ENCODE measurements at places on chromosomes 1 and 21.

DNA sequence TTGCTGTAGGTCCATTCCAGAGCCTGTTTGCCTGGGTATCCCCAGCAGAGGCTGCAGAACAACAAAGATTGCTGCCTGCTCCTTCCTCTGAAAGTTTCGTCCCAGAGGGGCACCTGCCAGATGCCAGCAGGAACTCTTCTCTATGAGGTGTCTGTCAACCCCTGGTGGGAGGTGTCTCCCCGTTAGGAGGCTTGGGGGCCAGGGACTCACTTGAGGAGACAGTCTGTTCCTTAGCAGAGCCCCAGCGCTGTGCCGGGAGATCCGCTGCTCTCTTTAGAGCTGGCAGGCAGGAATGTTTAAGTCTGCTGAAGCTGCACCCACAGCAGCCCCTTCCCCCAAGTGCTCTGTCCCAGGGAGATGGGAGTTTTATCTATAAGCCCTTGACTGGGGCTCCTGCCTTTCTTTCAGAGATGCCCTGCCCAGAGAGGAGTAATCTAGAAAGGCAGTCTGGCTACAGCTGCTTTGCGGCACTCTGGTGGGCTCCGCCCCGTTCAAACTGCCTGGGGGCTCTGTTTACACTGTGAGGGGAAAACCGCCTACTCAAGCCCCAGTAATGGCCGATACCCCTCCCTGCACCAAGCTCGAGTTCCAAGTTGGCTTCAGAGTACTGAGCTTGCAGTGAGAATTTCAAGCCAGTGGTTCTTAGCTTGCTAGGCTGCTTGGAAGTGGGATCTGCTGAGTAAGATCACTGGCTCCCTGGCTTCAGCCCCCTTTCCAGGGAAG is 8.7 kb upstream of the SLC25A24 start:
- no peak for DNase-seq

- DNase-seq: no peak
Observed at GRCh38 chr1:39892601-39893595, 8.8 kb downstream of the MYCL start.

- no peak for DNase-seq
Observed at GRCh38 chr21:33339135-33339534, 14.4 kb downstream of the IFNAR1 start.

- DNase-seq: no peak
Observed at GRCh38 chr1:110390692-110391245, at the start of gene SLC16A4. Gene SLC16A4, minus strand, starts transcription at chr1:110391026. Its CDS starts 1,703 bp downstream, at chr1:110389323.

GRCh38 chr1:167221126-167221737 is 546 bp downstream of the POU2F1 start:
- peak; percentile 46 for DNase-seq

DNA sequence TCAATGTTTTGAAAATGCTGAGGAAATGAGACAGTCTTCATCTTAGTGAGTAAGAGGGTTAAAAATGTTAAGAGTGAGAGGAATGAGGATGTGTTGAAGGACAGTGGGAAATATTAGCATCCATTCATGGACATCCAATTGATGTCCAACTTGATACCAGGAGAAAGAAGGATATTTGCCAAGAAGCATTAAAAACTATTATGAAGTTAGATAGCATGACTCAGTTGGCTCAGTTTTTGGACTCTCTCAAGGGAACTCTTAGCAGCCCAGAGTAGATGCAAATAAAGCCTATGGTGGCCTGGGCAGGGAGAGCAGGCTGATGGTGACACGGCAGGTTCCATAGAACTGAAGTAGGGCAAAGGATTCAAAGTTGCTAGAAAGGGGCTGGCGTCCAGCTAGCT is 171.0 kb downstream of the ZZZ3 start:
- no peak for DNase-seq

DNA sequence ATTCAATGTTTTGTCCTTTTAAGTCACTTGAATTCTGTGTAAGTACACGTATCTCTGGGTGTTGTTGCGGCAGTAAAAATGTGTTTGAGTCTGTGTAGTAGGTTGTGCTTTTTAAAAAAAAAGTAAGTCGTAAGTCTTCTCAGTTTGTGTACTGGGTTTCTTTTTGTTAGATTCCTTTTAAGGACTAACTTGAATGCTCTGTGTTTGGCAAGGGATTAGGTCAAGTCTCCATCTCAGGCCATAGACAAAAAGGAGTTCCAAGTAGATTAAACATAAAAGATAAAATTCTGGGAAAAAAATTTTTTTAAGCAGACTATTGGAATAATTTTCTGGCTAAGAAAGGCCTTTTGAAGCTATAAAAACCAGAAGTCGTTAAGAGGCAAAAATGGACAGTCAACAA is 113.1 kb downstream of the ATP5PO start:
- no peak for DNase-seq

- DNase-seq: no peak
Observed at GRCh38 chr1:8122160-8122476, 96.0 kb upstream of the ERRFI1 start.

DNA sequence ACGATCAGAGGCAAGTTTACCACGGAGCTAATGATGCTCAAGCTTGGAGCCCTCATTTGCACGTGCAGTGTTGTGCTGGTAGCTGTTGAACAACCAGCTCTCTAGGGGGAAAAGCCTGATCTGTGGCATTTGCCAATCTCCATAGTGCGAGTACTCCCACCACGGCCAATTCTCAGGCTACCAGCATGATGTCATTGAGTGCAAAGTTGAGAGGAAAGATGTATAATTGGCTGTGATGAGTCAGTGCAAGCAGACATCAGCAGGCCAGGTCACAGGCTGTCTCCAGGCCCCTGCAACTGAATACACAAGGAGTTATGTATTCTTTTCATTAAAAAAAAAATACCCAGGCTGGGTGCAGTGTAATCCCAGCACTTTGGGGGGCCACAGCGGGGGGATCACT is 233.1 kb upstream of the VAMP3 start:
- no peak for DNase-seq

DNA sequence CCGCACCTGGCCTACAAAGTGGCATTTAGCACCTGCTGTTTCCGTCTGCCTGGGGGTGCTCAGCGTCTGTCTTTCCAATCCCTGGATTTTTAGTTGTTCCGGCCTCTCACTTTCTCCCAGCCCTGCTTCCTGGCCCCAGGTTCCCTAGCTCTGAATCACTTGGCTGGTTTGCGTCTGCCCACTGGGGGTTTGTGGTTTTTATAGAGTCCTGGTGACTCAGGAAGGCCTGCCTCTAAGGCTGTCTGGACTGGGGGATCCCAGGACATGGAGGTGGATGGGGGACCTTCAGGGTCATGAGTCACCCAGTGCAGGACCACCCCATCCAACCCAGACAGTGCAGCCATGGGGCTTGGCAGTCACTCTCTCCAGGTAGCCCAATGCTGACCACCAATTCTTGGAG is 53.5 kb downstream of the MRPL37 start:
- DNase-seq: no peak

GRCh38 chr1:239977416-239977815 is 114.3 kb upstream of the FMN2 start:
- DNase-seq: no peak

DNA sequence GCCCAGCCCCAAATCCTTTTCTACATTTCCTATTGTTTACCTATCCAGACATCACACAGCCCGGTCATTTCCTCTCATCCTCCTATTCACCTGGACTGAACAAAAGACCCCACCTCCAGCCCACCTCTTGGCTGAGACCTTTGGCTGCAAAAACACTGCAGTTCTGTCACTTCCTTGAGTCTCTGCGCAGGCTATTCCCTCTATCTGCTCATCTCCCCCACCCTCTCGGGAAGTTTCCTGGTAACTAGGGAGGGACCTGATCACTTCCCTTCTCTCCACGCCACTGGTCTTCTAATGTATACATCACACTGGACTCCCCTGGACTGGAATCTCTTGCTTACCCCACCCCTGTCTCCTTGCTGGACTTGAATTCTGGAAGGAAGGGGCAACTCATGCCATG is 5.3 kb downstream of the HTR1D start:
- DNase-seq: no peak

DNA sequence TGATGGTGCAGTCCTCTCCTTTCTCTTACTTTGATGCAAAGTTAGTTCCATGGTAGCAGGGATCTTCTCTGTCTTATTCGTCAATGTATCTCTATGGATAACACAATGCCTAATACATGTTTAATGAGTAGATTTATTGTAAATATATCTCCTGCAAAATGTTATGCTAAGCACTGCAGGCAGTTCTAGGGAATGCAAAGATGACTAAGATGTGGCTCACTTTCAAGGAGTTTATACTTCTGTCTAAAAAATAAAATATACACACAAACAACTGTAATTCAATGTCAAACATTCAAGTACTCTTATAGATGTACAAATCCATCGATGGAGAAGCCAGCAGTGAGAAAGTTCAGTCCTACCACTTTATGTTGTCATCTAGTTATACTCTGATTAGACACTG is 194.3 kb downstream of the KCTD3 start:
- DNase-seq: no peak

- no peak for DNase-seq
Observed at GRCh38 chr1:71473331-71473730, 392.5 kb upstream of the ZRANB2 start.

GRCh38 chr1:117059334-117059677 is 820 bp upstream of the TTF2 start:
- peak; percentile 25 for DNase-seq

DNA sequence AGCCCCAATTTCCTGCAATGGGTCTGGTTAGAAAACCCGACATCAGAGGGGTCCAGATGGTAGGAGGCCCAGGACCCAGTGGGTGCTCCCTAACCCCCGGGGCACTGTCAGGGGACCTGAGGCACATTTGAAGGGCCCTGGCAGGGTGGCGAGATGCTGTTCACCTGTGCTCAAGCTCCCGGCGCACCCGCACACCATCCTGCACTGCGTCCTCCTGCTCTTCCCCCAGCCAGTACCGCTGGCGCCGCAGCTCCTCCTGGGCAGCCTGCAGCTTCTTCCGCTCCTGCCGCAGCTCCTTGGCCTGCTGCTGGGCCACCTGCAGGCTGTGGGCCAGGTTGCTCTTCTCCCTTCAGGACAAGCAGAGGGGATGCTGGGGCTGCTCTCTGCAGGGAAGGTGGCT is 36.0 kb downstream of the RNU1-1 start:
- no peak for DNase-seq

DNA sequence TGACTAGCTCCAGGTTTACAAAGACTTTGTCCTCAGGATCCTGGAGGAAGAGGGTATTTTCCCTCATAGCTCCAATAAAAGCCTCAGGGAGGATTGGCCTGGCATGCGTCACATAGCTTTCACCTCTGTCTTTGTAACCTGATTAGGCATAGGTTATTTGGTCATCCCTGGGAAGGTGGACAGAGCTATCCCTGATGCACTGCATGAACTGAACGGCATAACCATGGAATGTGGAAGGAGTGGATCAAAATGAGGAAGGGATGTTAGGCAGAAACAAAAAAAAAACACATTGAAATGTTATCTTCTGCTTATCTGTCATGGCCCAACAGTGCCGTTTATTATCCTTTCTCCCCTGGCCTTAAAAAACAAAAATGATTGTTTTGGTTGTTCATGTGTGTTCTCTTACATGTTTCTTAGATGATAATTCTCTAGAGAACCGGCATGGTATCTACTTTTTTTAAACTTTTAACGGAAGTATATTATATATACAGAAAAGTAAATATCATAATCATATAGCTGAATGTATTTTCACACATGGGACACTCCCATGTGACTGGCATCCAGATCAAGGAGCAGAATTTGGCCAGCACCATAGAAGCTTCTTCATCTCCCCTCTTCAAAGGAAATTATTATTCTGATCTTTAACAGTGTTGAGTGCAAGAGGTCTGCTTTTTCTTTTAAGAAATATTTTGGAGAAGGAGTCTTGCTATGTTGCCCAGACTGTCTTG is 85.3 kb downstream of the RPS6KC1 start:
- no peak for DNase-seq

- peak; percentile 52 for DNase-seq
Observed at GRCh38 chr1:204127597-204128242, 24.1 kb downstream of the ETNK2 start.

GRCh38 chr1:1046767-1047166 is 26.8 kb downstream of the AGRN start:
- DNase-seq: no peak

DNA sequence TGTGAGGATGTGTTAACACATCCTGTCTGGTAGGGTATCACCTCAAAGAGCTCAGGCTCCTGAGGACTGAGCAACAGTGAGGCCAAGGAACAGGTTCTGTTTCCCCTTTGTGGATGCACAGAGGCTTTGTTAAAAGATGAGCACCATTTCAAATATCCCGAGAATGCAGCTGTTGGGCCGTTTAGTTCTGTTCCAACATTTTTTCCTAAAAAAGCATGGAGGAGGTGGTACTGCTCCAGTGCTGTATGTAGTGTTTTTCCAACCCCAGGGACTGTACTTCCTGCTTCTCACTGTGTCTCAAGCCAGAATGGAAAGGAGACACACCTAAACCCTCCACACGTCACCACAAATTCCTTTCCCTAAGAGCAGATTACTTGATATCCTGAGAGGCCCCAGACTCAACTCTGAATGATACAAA is 53.8 kb upstream of the BCL10 start:
- DNase-seq: no peak

GRCh38 chr1:90712153-90712856 is 4.8 kb downstream of the BARHL2 start:
- no peak for DNase-seq

DNA sequence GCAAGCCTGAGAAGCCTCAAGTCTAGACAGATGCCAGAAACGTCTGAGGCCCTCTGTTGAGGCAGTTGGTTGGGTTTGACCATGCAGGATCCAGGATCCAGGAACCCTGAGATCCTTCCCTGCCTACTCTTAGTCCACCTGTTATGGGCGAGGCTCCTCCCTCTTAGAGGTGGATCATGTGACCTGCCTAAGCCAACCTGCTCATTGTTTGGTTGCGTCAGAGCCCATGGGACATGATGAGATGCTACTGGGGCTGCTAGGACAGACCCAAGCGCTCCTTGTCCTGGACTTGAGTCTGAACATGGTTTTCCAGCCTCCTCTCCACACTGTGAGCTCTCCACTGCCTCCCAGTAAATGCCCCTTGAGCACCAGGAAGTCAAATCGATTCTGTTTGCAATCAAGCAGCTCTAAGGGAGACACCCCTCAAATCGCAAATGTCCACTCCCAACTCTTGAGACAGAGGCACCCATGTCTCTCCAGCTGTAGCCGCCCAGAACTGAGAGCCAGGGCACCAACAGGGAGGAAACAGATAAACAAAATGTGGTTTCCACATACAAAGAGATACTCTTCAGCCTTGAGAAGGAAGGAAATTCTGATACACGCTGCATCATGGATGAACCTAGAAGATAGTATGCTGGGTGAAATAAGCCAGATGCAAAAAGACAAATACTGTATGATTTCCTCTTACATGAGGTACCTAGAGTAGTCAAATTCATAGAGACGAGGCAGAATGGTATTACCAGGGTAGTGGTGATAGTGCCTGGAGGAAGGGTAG is 31.7 kb upstream of the WNT4 start:
- DNase-seq: no peak

- DNase-seq: no peak
Observed at GRCh38 chr1:112395256-112395820, 676 bp upstream of the CTTNBP2NL start.

- no peak for DNase-seq
Observed at GRCh38 chr1:53545663-53546408, 86.6 kb downstream of the DMRTB1 start.
